DMS53 (cell line): ENCODE measurements at places on chromosomes 3 and 15.

DNA sequence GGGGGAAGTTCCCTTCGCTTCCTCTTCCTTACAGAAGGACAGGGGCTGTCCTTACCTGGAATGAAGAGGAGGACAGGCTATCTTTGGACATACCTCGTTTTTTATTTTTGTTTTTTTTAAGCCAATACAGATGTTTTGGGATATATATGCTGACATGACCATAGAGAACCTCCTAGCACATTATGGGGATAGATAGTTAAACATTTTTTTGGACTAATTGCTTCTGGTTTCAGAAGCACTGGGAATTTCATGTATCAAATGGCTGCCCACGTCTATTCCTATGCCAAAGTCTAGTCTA, 238.2 kb upstream of the BHLHE40 start:
- no peak for DNase-seq

DNA sequence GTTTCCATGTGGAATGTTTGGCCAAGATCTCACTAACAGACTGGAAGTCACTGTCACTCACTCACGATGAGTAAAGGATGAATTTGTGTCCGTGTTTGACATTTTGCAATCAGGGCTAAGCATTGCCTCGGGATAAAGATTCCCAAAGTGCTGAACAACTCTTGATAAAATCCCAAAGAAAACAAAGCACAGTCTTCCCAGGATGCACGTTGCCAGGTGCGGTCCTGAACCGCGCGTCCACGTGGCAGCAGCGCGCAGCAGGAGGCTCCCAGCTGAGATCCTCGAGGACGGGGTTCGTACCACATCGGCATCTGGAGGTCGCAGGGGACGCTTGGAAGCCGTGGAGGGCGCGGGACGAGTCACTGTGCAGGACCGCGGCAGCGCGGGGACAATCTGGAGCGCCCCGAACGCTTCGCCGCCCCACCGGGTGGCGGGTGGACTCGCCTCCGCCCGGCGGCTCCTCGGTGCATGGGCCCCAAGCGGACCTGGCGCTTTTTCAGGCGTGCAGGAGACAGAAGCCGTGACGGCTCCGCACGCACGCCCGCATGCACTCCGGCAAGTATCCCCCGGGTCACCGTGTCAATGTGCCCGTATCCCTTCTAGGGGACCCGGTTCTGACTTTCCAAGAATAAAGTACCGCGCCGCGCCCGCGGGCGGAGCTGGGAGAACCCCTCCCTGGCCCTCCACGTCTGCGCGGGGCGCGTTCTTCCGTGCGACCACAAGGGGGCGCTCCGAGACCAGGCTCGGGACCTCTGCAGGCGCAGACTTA, 17.7 kb downstream of the CPN2 start:
- DNase-seq = no peak

DNA sequence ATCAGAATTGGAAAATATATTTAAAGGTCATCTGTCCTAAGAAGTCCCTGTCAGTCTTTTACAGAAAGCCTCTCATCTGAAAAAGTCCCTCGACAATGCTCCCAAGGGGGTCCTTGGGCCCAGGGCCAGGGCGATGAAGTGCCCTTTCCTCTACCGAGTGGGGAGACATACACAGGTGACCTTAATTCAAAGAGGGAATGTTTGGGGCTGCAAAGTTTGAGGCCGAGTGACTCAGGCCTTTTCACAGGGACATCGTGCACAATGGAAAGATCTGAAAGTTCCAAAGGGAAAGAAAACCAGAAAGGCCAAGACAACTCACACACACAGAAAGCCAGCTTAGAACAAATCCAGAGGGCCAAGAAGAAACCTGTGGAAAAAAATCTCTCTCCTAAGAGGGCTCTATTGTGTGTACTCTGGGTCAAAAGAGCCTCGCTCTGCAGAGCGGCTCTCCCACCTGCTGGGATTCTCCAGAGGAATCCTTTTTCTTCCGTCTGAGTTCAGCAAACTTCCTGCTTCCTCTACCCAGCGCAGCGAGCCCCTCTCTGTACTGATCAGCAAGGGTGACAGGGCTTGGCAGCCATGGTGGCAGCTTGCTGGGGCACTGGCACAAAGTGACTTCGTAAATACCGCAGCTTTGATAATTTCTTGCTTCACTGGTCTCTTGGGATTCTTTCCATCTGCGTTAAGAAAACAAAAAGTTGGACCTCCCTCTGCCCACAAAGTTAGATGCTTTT, 259.1 kb downstream of the OPA1 start:
- DNase-seq = no peak

DNA sequence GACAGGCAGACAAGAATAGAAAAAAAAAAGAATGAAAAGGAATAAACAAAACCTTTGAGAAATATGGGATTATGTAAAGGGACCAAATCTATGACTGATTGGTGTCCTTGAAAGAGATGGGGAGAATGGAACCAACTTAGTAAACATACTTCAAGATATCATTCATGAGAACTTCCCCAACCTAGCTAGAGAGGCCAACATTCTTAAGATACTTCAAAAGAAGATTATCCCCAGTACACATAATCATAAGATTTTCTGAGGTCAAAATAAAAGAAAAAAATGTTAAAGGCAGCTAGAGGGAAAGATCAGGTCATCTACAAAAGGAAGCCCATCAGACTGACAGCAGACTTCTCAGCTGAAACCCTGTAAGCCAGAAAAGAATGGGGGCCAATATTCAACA, 91.4 kb upstream of the PSMD6 start:
- DNase-seq = no peak

DNA sequence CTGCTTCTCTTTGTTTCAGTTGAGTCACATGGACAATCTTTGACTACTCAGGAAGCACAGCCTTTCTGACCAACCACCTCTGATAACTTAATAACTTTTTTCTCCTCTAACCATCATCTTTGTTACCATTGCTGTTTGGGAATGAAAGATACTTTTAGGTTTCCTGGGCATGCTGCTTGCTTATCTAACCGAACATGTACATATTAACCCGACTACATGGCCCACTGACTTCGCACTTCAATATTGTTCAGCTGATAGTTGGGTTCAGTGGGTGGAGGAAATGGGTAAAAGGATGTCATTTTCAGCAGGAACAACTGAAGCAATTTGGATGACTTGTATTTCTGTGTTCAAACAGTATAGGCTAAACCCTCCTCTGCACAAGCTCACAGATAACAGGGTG, 214.3 kb downstream of the SQOR start:
- DNase-seq = no peak

GRCh38 chr15:53872410-53872809, 105.8 kb upstream of the UNC13C start:
- DNase-seq = peak; percentile 58

- no peak for DNase-seq
Measured at GRCh38 chr3:69488026-69488425, 102.1 kb upstream of the FRMD4B start.

DNA sequence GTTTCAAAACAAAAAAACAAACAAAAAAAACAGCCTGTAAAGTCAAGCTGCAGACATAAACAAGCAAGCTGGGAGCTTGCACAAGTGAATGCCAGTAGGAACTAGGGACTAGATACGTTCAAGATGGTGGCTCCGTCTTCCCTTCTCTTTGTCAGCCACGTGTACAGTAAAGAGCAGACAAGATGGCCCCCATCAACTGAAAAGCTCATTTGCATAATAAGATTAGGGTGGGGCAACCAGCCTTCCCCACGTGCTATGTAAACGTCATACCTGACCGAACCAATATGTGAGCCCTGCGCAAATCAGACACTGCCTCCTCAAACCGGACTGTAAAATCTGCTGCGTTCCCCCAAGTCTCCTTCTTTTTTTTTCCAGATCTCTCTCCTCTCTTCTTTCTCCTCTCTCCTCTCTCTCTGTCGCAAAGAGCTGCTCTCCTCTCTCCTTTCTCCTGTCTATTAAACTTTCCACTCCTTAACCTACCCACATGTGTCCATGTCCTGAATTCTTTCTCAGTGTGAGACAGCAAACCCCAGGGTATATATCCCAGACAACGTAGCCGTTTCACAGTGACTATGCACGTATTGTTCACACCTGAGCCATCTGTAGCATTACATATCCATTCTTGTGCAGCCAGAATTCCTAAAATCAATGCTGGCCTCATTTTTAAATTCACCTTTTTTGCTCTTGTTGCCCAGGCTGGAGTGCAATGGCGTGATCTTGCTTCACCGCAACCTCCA, 31.2 kb upstream of the FXR1 start:
- no peak for DNase-seq

GRCh38 chr15:50241684-50242450, 23.7 kb downstream of the HDC start:
- no peak for DNase-seq

DNA sequence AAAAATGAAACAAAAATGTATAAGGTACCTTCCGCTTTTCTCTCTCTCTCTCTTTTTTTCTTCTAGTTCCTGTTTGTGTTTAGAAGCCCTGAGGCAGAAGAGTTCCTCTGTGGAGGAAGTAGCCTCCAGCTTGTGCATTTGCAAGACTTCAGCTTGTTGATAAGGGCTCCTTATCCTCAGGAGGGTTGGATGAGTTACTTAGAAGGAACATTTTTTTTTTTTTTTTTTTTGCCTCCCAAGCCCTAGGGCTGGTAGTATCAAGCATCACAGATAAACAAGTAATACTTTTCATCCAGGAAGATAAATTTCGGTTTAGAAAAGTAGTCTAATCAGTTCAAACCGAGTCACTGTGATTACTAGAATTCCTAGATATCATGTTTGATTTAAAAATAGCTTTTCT, 91.0 kb upstream of the CBLB start:
- DNase-seq = no peak

GRCh38 chr15:40282869-40283614, at the start of gene ANKRD63:
ANKRD63 (minus strand) TSS chr15:40283064; CDS start chr15:40282586, 478 bp downstream.
- peak; percentile 68 for DNase-seq

GRCh38 chr15:49832511-49832910, 211.7 kb downstream of the DTWD1 start:
- DNase-seq = peak; percentile 73

- peak; percentile 12 for DNase-seq
Measured at GRCh38 chr3:141191097-141191749, 40.4 kb upstream of the PXYLP1 start.

- no peak for DNase-seq
Measured at GRCh38 chr3:154616298-154616697, 186.3 kb upstream of the GPR149 start.

- no peak for DNase-seq
Measured at GRCh38 chr3:11530153-11530721, 113.5 kb downstream of the VGLL4 start.

DNA sequence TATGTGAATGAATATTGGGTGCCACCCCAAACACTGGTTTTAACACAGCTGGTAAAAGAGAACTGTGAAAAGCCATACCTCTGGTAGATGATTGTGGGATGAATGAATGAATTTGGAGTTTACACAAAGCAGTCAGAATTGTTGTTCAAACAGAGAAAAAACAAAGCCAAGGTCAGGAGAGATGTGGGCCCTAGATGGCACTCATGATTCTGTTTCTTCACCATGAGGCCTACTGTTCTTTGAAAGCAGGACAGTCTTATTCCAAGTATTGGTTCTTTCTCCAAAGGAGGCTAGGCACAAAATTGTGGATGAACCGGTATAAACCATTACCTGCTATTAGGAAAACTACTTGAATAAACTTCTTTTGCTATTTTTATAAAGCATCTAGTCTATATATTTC, 97.6 kb downstream of the SAMMSON start:
- no peak for DNase-seq

DNA sequence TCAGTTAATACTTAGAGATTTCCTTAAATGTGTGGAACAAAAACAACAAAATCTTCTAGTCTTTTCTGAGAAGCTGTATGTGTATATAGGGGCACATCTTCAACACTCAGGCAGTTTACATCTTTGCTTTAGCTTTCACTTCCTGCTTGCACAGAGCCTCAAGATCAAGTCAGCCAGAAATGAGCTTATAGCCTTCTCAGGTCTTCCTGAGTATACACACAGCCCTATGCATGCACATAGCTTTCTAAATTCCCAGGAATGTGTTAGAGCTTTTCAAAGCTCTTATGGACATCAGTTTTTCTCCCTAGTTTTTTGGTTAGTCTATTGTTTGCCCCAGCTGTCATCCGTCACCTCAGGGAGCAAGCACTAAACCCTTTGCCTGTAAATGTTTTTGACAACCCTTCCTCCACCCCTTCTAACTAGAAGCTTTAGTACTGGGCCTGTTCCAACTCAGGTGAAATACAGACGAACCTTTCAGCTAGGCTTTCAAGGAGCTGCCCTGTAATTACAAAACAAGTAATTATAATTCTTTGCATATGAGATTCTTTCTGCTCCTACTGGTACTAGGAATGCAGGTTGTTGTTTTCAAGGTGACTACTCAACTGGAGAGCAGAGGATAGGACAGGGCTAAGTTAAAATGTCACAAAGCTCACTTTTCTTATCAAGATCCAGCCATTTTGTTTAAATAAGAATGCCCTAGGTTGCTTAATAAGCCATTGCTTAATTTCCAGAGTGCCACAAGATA, 22.6 kb upstream of the MTMR10 start:
- peak; percentile 15 for DNase-seq

DNA sequence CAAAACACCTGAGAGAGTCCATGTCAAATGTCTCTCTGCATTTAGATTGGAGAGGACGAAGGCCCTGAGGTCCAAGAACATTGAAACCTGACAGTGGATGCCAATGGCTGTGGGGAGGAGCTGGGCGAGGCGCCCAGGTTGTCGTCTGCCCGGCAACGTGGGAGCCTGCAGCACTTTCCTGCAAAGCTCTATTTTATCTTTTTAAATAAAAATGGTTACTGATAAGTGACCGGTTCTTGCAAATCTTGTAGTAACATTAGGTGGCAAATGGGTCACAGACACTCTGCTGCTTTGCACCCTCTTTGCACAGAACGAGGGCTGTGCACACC, 19.5 kb upstream of the FANCD2 start:
- DNase-seq = no peak

- DNase-seq = no peak
Measured at GRCh38 chr15:70240082-70240481, 142.4 kb upstream of the TLE3 start.

GRCh38 chr3:16252243-16252978, 12.3 kb downstream of the DPH3 start:
- peak; percentile 68 for DNase-seq

DNA sequence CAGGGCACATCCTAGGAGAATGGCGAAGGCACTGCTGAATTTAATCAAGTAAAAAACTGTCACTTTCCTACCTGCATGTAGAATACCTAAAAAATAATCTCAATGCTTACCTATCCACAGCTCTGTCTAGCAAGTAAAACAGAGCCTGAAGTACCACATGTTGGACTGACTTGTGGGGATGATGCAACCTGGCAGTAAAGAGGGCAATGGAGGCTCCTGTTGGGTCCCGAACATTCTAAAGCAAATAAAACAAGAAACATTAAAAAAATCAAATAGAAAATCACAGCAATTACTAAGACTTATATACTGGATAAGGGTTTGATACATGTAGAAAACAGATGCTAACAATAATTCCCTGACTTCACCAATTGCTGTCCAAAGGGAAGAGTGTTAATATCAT, 56.1 kb downstream of the PTPN9 start:
- no peak for DNase-seq

GRCh38 chr3:50173685-50174516, 17.5 kb upstream of the GNAT1 start:
- no peak for DNase-seq

- no peak for DNase-seq
Measured at GRCh38 chr3:48015431-48016180, 610 bp downstream of the MAP4 start.

- DNase-seq = no peak
Measured at GRCh38 chr3:27670619-27671018, 51.5 kb downstream of the EOMES start.
